ENCODE measurements at places on chromosomes 4 and X.

DNA sequence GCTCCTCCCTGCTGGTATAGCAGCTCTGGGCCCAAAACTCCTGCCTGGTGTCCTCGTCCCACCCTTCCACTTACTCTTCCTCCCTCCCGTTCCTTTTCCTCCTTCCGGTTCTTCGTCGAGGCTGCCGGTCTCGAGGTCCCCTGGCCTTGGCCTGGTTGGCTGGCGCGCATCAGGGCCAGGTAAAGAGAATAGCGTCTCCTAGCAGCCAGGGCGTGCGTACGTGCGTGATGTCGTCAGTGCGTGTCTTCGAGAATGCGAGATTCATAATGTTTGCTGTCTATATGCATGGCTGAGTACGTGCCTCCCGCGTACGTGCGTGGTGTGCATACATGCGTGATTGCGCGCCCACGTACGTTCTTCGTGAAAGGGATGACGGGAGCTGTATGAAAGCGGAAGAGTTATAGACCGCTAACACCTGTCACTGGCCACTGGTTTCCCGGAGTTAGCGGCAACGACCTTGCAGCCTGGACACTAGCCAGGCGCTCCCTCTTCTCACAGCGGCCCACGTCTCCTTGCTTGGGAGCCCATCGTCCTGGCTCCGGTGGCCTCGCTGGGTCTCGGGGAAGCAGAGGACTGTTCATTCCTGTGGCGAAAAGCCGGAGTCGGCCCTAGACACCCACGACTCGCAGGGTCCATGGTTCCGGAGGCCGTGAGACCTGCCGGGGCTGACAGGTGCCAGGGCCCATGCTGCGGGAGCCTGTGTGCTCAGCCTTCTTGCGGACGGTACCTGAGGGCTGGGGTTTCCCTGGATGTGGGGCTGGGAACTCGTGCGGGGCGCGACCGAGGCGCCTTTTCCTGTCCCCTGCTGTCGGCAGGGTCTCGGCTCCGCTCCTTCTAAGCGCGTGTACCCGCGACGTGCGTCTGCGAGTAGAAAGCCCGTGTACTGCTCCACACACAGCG, at the start of gene EOLA1:
Gene EOLA1 (plus strand): TSS at position 392 of the 900 bp plus-strand sequence. CDS start 4,619 bp downstream, outside the sequence.
- peak within 1 kb of the TSS; percentile 87 for H3K27ac ChIP-seq
- peak within 1 kb of the TSS; percentile 74 for H3K4me3 ChIP-seq
- H3K36me3 ChIP-seq = no peaks in the 10 kb centered on the region
- no peaks in the 10 kb centered on the region for H3K4me1 ChIP-seq
- peak; percentile 79 for DNase-seq

GRCh38 chrX:148600581-148600980, 100.2 kb downstream of the AFF2 start:
- DNase-seq = no peak
- no peak overlapping the region for H3K4me3 ChIP-seq
- H3K27me3 ChIP-seq = no peaks in the 10 kb centered on the region
- no peaks in the 10 kb centered on the region for H3K36me3 ChIP-seq

GRCh38 chr4:184154199-184154598, 63.5 kb downstream of the ENPP6 start:
- no peak overlapping the region for H3K4me3 ChIP-seq
- no peaks in the 10 kb centered on the region for H3K4me1 ChIP-seq
- no peak overlapping the region for H3K27ac ChIP-seq
- no peak for DNase-seq

GRCh38 chrX:11968991-11969390, 169.3 kb upstream of the FRMPD4 start:
- no peaks in the 10 kb centered on the region for H3K4me1 ChIP-seq
- no peaks in the 10 kb centered on the region for H3K36me3 ChIP-seq
- DNase-seq = no peak
- H3K27ac ChIP-seq = no peak overlapping the region
- H3K4me3 ChIP-seq = no peak overlapping the region

DNA sequence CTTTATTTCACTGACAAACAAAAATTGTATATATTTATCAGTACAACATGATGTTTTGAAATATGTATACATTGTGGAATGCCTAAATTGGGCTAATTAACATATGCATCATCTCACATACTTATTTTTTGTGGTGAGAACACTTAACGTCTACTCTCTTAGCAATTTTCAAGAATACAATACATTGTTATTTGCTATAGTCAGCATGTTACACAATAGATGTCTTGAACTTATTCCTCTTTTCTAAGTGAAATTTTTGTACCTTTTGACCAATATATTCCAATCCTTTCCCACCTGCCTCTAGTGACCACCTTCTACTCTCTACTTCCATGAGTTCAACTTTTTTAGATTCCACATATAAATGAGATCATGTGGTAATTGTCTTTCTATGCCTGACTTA, 35.1 kb downstream of the C4orf46 start:
- H3K27ac ChIP-seq = no peak overlapping the region
- no peaks in the 10 kb centered on the region for H3K36me3 ChIP-seq
- H3K4me3 ChIP-seq = no peak overlapping the region
- no peaks in the 10 kb centered on the region for H3K4me1 ChIP-seq
- no peaks in the 10 kb centered on the region for H3K27me3 ChIP-seq
- no peak for DNase-seq

- no peak overlapping the region for H3K4me3 ChIP-seq
- no peak for DNase-seq
- no peaks in the 10 kb centered on the region for H3K27me3 ChIP-seq
Observed at GRCh38 chr4:185637163-185637875, 102.0 kb upstream of the PDLIM3 start.

- no peak overlapping the region for H3K27ac ChIP-seq
- H3K4me3 ChIP-seq = no peak overlapping the region
- no peaks in the 10 kb centered on the region for H3K27me3 ChIP-seq
- no peaks in the 10 kb centered on the region for H3K4me1 ChIP-seq
- no peaks in the 10 kb centered on the region for H3K36me3 ChIP-seq
Observed at GRCh38 chr4:21077967-21078366, 377.7 kb downstream of the PACRGL start.

- no peak overlapping the region for H3K4me3 ChIP-seq
- no peaks in the 10 kb centered on the region for H3K36me3 ChIP-seq
- H3K27me3 ChIP-seq = no peaks in the 10 kb centered on the region
Observed at GRCh38 chr4:93693141-93693540, 135.4 kb upstream of the ATOH1 start.

GRCh38 chrX:48071064-48071985, at the start of gene ZNF630:
TSS of gene ZNF630 (minus strand) at chrX:48071640. CDS start at chrX:48066886, 4,754 bp downstream.
- H3K27me3 ChIP-seq = no peaks in the 10 kb centered on the region
- H3K36me3 ChIP-seq = no peaks in the 10 kb centered on the region
- H3K4me1 ChIP-seq = no peaks in the 10 kb centered on the region
- peak within 1 kb of the TSS; percentile 65 for H3K4me3 ChIP-seq
- H3K27ac ChIP-seq = peak within 1 kb of the TSS; percentile 78

DNA sequence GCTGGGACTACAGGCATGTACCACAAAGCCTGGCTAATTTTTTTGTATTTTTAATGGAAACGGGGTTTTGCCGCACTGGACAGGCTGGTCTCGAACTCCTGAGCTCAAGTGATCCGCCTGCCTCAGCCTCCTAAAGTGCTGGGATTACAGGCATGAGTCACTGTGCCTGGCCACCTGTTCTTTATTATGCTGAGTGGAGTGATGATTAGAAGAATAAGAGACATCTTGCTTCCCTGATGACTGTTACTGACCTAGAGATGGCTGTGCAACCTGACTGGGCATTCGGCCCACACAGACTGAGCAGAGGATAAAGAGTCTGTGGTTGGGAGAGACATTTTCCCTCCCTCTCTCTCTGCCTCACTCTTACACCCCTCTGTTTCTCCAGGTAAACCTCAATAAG, 56.7 kb downstream of the SPINK2 start:
- H3K4me3 ChIP-seq = no peak overlapping the region
- H3K27ac ChIP-seq = no peak overlapping the region
- H3K27me3 ChIP-seq = no peaks in the 10 kb centered on the region
- H3K36me3 ChIP-seq = no peaks in the 10 kb centered on the region
- no peak for DNase-seq

Data from ascending aorta (tissue), 2 donors.